Tongue (tissue), 3 donors: ENCODE measurements at places on chromosomes 13 and 19. TPM values are rescaled to one million over a fixed set of nuclear protein-coding genes. Genes with fewer than 3 reads are reported as not detected.

DNA sequence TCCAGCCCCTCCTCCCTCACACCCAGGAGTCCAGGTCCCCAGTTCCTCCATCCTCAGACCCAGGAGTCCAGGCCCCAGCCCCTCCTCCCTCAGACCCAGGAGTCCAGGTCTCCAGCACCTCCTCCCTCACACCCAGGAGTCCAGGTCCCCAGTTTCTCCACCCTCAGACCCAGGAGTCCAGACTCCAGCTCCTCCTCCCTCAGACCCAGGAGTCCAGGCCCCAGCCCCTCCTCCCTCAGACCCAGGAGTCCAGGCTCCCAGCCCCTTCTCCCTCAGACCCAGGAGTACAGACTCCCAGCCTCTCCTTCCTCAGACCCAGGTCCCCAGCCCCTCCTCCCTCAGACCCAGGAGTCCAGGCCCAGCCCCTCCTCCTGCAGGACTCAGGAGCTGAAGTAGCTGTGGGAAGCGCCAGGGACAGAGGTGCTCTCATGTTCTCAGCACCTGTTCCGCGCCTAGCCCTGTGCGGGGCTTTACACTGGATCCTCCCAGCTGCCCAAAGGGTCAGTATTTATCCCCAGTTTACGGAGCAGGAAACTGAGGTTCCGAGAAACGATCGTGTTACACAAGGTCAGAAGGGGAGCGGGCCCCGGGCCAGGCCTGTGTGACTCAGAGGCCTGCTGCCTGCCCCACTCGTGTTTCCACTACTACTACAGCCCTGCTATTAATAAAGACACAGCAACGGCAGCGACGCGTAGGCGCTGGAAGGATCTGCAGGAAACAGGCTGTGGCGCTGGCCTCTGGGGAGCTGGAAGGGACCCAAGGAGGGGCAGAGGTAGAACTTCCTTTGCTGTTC is 1.7 kb upstream of the SBK3 start:
- peak; percentile 40 for DNase-seq

The SIGLEC8 gene
- total RNA-seq, result not detected

GRCh38 chr19:9308091-9308770 is 1.4 kb downstream of the ZNF699 start:
- DNase-seq, result no peak

The CEACAM6 gene
- 6.7 TPM for total RNA-seq

The GPC5 gene
- 5.4 TPM for total RNA-seq

The IGSF23 gene
- total RNA-seq, result not detected

The MEGF8 gene
- total RNA-seq, result 27.9 TPM

The ZNF626 gene
- total RNA-seq, result 25.1 TPM

GRCh38 chr19:16446108-16446723 is 25.6 kb downstream of the EPS15L1 start:
- DNase-seq, result no peak

DNA sequence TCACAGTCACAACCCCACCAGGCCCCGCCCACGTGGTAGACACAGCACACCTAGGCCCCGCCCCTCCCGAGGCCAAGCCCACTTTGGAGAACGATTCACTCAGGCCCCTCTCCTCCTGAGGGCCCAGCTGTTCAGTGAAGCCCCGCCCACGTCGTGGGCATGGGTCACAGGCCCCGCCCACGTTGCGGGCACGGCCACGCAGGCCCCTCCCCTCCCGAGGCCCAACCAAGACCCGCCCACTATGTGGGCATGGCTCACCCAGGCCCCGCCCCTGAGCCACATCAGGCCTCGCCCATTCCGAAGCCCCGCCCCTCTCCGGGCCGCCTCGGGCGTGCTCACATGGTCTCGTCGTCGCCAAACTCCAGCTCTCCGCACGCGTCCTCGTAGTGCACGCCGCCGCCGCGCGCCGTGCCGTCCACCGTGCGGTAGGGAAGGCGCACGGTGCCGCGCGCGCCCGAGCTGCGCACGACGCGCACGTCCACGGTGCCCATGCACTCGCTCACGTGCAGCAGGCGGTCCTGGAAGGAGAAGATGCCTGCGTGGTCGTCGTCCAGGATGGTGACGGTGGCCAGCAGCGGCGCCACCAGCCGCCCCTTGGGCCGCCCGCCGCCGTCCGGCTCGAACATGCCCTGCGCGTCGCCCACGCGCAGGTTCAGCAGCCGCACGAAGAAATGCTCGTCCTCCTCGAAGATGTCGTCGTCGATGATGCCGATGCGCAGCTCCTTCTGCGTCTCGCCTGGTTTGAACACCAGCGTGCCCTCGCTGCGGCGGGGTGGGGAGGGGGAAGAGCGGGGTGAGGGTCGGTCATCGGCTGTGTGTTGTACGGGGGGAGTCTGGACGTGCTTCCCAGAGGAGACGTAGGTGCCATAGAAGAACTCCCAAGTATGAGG is 24.0 kb downstream of the SLC8A2 start:
- DNase-seq, result peak; percentile 40

DNA sequence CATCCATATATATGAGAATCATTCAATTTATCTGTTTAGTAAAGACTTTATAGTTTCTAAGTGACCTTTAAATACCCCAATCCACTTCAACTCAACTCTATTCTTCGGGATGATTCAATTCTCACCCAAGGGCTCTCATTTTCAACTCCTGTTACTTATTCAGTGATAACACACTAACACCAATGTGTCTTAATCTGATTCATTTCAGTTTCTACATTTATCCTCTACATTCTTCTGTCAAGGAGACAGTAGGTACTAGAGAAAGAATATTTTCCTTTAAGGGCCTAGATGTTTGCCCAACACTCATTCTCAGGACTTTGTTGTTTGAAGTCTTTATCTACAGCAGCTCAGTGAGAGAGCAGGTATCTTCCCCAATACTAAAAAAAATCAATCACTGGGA is 7.1 kb downstream of the ARGLU1 start:
- no peak for DNase-seq

DNA sequence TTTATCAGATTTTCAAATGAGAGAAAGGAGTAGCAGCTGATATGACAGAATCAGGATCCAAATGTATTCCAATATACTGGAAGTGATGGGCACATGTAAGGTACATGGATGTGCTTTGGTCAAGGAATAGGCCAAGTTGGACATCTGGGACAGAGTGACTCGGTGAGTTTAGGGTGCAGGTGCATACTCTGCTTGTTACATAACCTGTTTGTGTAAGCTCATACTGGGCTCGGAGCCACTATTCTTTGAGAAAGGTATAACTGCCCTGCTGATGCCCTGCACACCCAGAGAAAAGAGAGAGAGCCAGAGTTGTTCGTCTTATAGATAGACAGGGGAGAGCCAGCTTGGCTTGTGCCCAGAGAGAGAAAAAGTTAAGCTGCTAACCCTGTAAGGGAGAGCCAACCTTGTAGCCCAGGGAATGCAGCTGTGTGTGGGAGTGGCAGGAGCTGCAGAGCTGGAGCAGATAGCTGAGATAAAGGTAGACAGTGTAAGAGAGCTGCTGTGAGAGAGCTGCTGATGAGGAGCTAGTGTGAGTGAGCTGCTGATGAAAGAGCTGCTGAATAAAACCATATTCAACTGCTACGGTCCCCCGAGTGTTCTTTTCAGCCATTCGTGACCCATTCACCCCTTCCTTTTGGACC is 40.7 kb upstream of the N4BP2L1 start:
- DNase-seq, result no peak

The LILRB2 gene
- total RNA-seq, result 0.72 TPM

GRCh38 chr13:19622193-19622592 is 11.3 kb upstream of the MPHOSPH8 start:
- DNase-seq, result no peak

- DNase-seq, result peak; percentile 59
These were observed 16.0 kb downstream of the UPF1 start for GRCh38 chr19:18847549-18848463.

GRCh38 chr13:111852725-111853518 is 214.0 kb upstream of the SOX1 start:
- peak; percentile 88 for DNase-seq

DNA sequence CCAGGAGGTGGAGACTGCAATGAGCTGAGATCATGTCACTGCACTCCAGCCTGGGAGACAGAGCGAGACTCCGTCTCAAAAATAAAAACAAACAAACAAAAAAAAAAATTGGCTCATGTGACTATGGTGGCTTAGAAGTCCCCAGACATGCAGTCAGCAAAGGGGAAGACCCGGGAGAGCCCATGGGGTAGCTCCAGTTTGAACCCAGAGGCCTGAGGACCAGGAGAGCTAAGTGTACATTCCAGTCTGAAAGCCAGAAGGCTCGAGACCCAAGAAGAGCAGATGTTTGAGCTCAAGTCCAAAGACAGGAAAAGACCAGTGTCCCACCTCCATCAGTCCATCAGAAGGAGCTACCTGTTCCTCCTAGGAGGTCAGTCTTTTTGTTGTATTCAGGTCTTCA is 175.2 kb downstream of the TSHZ3 start:
- DNase-seq, result no peak

The PRR36 gene
- 0.92 TPM for total RNA-seq

The ZNF93 gene
- total RNA-seq, result 12.3 TPM

DNA sequence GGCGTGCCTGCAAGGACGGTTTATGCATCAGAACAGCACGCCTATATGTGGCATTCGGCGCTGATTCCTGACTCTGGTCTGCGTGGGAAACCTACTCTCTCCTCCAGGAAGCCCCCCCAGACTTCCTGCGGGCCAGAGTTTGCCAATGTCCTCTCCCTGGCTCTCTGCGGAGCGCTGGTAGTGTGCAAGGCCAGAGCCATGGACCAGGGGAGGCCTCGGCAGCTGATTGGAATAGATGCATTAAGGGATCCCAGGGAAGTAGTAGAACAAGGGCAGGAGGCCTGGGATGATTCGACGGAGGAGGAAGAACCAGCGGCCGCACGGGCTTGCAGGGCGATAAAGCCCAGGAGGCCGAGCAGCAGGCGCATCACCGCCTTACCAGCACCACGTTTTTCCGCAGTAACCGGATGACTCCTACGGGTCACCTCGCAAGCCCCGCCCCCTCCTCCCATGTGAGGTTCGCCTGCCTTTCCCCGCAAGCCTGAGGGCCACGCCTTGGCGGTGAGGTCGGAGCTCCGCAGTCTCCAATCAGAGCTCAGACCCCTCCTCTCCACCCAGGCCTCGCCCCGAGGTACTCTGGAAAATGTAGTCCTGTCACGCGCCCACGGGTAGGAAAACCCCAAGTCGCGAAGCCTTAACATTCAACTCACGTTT is 5.0 kb downstream of the CLEC11A start:
- DNase-seq, result peak; percentile 90

The C1QTNF9 gene
- 3.8 TPM for total RNA-seq

- no peak for DNase-seq
These were observed 4.4 kb upstream of the INTS6 start for GRCh38 chr13:51457086-51457815.

The IFNL1 gene
- not detected for total RNA-seq

- no peak for DNase-seq
These were observed 6.0 kb downstream of the PLEKHJ1 start for GRCh38 chr19:2230033-2230531.

The DIAPH3 gene
- total RNA-seq, result 6.3 TPM

GRCh38 chr19:1366899-1367870 is 16.5 kb upstream of the NDUFS7 start:
- DNase-seq, result no peak

DNA sequence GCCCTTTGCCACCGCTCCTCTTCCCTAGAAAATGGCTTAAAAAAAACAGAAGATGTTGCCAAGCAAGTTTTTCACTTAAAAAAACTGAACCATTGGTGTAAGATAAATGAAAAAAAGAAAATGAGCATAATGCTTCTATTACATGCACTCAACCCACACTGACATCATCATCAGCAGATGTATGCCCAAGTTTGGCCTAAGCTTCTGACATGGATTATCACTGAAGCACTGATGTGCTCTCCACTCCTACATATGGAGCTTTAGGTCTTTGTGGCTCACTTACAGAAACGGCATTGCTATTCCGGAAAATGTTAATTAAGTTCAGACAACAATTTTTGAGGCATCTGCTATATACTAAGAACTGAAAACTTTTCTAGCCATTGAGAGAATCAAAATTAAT is 8.0 kb downstream of the RXFP2 start:
- no peak for DNase-seq

GRCh38 chr19:372306-372890 is 27.8 kb upstream of the MIER2 start:
- peak; percentile 94 for DNase-seq

The ANGPTL8 gene
- not detected for total RNA-seq

GRCh38 chr13:35164324-35164932 is 222.4 kb downstream of the NBEA start:
- DNase-seq, result peak; percentile 69

The ACP5 gene
- 2.5 TPM for total RNA-seq

The LILRB3 gene
- 3.0 TPM for total RNA-seq

The IL11 gene
- not detected for total RNA-seq

- DNase-seq, result no peak
These were observed 72.9 kb upstream of the TSC22D1 start for GRCh38 chr13:44649104-44649428.

DNA sequence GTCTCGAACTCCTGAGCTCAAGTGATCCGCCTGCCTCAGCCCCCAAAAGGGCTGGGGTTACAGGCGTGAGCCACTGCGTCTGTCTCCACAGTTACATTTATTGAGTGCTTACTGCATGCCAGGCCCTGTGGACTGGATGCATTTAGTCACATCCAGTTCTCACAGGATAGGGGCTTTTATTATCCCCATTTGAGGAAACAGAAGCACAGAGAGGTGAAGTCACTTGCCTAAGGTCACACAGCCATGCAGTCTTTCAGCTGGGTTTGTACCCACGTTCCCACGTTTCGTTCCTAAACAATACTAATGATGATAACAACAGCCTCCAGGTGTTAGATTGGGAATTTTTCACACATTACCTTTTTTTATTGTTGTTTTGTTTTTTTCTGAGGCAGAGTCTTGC is 9.1 kb upstream of the EBI3 start:
- no peak for DNase-seq

- DNase-seq, result no peak
These were observed 13.1 kb downstream of the RGL3 start for GRCh38 chr19:11405846-11406643.

The ZFP36 gene
- 24.5 TPM for total RNA-seq

The ANGPTL4 gene
- not detected for total RNA-seq

GRCh38 chr19:45117167-45117594 is 24.2 kb downstream of the PPP1R37 start:
- DNase-seq, result peak; percentile 66

GRCh38 chr13:85650613-85651012 is 148.6 kb downstream of the SLITRK6 start:
- DNase-seq, result no peak

GRCh38 chr19:13794398-13794756 is 866 bp upstream of the ZSWIM4 start:
- peak; percentile 69 for DNase-seq

The SH2D3A gene
- total RNA-seq, result 4.8 TPM

- no peak for DNase-seq
These were observed 35.4 kb downstream of the PCCA start for GRCh38 chr13:100124265-100124664.

GRCh38 chr19:17605761-17606589 is 50.5 kb downstream of the COLGALT1 start:
- peak; percentile 87 for DNase-seq
